ENCODE measurements at places on chromosomes 4 and X.

DNA sequence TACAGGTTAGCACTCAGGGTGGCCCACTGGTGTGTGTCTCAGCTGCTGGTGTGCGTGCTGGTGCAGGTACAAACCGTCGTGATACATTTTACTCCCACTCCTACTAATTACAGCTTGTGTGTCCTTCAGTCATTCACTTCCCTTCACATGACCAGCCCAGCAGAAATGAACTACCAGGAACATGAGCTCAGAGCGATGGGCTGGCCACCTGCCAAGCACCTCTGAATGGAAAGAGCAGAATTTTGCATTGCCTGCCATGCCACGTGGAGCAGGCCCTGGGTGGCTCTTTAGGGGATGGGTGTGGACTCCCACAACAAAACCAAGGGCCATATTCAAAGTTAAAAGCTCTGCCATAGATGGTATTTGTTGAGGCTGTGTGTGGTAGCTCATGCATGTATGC, 58.9 kb upstream of the PGM2 start:
- H3K4me1 ChIP-seq: no peaks in the 10 kb centered on the region
- no peak overlapping the region for H3K27ac ChIP-seq
- peaks cover 4% of the 10 kb centered on the region for H3K27me3 ChIP-seq
- no peaks in the 10 kb centered on the region for H3K36me3 ChIP-seq

- H3K4me3 ChIP-seq: no peak overlapping the region
- no peak for DNase-seq
- no peaks in the 10 kb centered on the region for H3K27me3 ChIP-seq
- no peak overlapping the region for H3K27ac ChIP-seq
- no peaks in the 10 kb centered on the region for H3K36me3 ChIP-seq
Observed at GRCh38 chr4:53841711-53842110, 222.7 kb downstream of the CHIC2 start.

DNA sequence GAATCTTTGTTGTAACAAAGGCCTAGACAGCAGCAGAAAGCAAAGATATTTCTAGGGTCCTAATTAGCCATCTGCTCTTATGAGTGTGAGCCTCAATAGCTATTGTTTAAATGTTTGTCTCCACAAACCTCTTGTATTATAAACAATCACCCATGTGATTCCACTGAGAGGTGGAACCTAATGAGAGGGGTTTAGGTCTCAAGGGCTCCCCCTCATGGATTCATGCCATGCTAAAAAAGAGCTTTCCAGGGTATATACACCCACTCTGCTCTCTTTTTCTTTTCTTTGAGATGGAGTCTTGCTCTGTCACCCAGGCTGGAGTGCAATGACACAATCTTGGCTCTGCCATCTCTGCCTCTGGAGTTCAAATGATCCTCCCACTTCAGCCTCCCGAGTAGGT, 42.1 kb downstream of the TRIM61 start:
- peaks cover 7% of the 10 kb centered on the region for H3K4me1 ChIP-seq
- DNase-seq: peak; percentile 46
- no peak overlapping the region for H3K4me3 ChIP-seq
- peaks cover 3% of the 10 kb centered on the region for H3K27me3 ChIP-seq

DNA sequence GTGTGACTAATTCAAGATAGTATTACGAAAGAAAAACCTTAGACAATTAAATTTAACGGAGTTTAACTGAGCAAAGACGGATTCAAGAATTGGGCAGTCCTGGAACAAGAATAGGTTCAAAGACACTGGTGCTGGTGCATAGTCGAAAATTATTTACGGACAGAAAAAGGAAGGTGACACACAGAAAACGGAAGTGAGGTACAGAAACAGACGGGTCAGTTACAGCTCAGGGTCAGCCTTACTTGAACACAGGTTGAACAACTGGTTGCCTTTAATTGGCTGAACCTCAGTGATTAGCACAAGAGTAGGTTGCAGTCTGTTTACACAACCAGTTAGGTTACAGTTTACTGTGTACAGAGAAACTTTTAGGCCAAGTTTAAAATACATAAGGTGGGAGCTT, 31.5 kb downstream of the KLHL8 start:
- H3K36me3 ChIP-seq: no peaks in the 10 kb centered on the region
- DNase-seq: no peak
- no peak overlapping the region for H3K4me3 ChIP-seq
- H3K27me3 ChIP-seq: no peaks in the 10 kb centered on the region
- no peak overlapping the region for H3K27ac ChIP-seq
- H3K4me1 ChIP-seq: no peaks in the 10 kb centered on the region

DNA sequence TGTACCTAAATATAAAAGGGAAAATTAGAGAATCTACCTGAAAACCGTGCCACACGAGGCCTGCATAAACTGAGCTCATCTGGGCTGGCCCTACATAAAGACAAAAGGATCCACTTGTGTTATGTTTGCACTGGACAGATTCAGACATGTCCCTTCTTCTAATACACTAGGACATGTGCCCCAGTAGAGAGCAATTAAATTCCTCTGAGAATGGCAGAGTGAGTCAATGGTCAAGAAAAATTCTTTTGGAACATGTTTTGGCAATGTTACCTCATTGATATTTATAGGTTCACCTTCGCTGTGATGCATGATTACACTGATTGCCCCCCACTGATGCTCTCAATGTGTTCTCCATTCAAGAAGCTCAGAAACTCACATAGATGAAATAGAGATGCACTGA, 95.2 kb downstream of the MANBA start:
- H3K4me1 ChIP-seq: no peaks in the 10 kb centered on the region
- no peak for DNase-seq
- H3K4me3 ChIP-seq: no peak overlapping the region
- H3K27ac ChIP-seq: no peak overlapping the region
- H3K36me3 ChIP-seq: no peaks in the 10 kb centered on the region
- H3K27me3 ChIP-seq: no peaks in the 10 kb centered on the region

- DNase-seq: no peak
- H3K27me3 ChIP-seq: no peaks in the 10 kb centered on the region
- H3K27ac ChIP-seq: no peak overlapping the region
- H3K36me3 ChIP-seq: no peaks in the 10 kb centered on the region
- H3K4me3 ChIP-seq: no peak overlapping the region
Observed at GRCh38 chr4:26151615-26152014, 169.2 kb upstream of the RBPJ start.

DNA sequence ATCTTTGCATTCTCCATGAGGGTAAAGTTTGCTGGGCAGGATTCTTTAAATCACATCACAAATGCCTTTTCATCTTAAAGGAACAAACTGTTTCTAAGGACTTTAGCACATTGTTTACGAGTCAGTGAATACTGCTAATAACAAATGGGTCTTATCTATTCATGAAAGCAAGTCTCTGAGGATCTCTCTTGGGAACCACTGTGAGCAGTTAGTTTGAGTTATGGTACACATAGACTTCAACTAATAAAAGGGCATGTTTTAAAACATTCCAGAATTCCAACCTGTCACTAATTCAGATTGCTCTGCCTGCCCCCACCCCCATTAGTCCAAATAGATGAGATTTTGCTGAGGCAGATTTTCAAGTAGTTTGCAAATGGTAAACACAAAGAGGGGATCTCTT, 22.3 kb upstream of the GPC3 start:
- H3K27ac ChIP-seq: no peak overlapping the region
- peaks cover 12% of the 10 kb centered on the region for H3K4me1 ChIP-seq
- no peaks in the 10 kb centered on the region for H3K36me3 ChIP-seq
- DNase-seq: no peak
- H3K4me3 ChIP-seq: no peak overlapping the region

GRCh38 chrX:14043209-14043608, 13.5 kb upstream of the GEMIN8 start:
- H3K36me3 ChIP-seq: no peaks in the 10 kb centered on the region
- H3K27me3 ChIP-seq: no peaks in the 10 kb centered on the region
- no peak for DNase-seq

GRCh38 chr4:78599931-78600375, 48.4 kb downstream of the ANXA3 start:
- peaks cover 10% of the 10 kb centered on the region for H3K36me3 ChIP-seq
- H3K27me3 ChIP-seq: no peaks in the 10 kb centered on the region
- DNase-seq: peak; percentile 48
- H3K27ac ChIP-seq: peak overlapping the region; percentile 86
- H3K4me1 ChIP-seq: peaks cover 38% of the 10 kb centered on the region

DNA sequence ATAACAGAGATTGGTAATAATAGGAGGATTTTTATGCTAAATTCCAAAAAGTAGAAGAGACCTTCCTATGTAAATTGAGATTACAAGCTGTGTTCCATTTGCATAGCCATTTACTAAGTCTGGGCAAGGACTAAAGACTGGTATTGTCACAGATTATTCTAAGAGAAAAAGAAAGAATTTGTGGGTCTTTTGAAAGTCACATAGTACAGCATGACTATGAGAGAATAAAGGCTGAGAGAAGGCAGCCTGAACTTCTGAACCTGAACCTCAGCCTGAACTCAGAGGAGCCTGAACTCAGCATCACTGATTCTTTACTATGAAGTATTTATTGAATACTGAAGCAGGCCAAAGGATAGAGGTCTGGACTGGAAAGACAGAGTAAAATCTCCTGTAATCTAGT, 297.5 kb downstream of the STPG2 start:
- no peaks in the 10 kb centered on the region for H3K36me3 ChIP-seq
- no peak for DNase-seq
- no peaks in the 10 kb centered on the region for H3K27me3 ChIP-seq
- H3K4me3 ChIP-seq: no peak overlapping the region
- no peak overlapping the region for H3K27ac ChIP-seq

- H3K36me3 ChIP-seq: no peaks in the 10 kb centered on the region
- no peak overlapping the region for H3K4me3 ChIP-seq
- DNase-seq: no peak
- H3K27ac ChIP-seq: no peak overlapping the region
Observed at GRCh38 chr4:150573534-150573933, 8.4 kb upstream of the MAB21L2 start.

GRCh38 chr4:105520819-105521790, 31.3 kb upstream of the ARHGEF38 start:
- no peaks in the 10 kb centered on the region for H3K27me3 ChIP-seq
- DNase-seq: peak; percentile 60
- H3K4me1 ChIP-seq: no peaks in the 10 kb centered on the region
- no peaks in the 10 kb centered on the region for H3K36me3 ChIP-seq

DNA sequence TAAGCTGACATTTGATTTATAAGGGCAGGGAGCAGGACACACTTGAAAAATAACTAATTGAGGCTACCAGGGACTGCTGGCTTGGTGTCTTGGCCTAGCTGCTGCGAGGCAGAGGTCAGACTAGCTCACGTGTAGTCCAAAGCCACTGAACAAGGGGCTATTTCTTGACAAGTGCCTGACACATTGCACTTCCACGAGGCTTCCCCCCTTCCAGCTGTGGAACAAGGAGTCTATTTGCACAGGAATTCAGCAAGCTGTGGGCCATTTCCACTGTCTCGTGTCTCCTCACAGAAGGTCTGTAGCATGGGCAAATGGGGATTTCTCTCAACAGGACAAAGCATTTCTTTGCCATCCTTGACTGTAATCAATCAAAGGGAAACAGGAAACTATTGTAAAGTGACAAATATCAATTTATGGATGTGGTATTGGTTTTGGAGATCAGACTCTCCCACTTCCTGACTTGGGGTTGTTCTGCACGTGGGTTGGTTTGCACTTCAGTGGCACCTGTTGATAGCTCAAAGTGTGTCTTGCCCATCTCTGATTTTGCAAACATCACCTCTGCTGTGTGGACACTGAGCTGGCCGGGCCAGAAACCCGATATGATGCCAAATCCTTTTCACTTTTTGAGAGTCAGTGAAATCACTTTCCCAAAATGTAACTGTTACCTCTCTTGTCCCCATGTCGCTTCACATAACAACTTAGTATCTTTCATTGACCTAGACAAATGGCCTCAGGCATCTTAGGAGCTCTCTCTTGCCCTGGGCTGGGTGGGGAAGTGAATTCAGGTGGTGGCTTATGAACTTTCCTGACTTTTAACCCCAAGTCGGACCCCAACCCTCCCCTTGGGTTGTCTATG, 107.4 kb upstream of the MAMLD1 start:
- H3K4me3 ChIP-seq: no peak overlapping the region
- no peaks in the 10 kb centered on the region for H3K36me3 ChIP-seq
- DNase-seq: no peak
- H3K27ac ChIP-seq: no peak overlapping the region

DNA sequence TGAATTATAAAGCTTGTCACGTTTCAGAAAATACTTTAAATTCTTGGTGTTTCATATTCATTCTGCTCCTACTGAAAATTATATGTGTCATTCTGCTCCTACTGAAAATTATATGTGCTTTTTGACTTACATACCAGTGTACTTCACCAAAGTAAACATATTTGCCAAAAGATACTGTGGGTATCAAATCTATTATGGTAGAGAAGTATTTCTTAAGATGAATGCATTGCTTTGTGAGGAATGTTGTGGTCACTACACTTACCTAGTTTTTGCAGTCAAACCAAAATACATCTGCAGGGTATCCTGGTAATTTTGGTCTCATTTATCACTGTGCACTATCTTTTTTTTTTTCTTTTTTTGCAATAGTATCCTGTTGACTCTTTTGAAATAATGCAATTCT, 287.7 kb upstream of the MAD2L1 start:
- no peak for DNase-seq
- no peak overlapping the region for H3K4me3 ChIP-seq
- H3K4me1 ChIP-seq: no peaks in the 10 kb centered on the region

DNA sequence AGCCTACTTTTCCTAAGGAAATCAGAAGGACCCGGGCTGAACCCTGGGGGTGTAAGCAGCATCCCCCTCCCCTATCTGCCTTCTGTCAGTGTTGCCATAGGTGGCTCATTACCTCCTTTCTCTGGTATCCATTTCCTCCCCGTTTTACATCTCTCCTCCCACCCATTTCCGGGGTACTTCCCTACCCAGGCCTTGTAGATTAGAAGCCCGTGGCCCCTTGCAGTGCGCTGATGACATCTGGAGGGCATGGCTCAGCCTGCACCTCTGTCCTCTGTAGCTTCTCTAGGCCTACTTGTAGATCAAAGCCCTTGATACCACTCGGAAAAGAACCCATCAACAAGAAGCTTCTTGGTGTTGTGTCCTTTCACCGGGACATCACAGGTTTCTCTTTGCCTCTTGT, 71.8 kb downstream of the NBDY start:
- peaks cover 5% of the 10 kb centered on the region for H3K27me3 ChIP-seq
- no peak overlapping the region for H3K27ac ChIP-seq
- peaks cover 42% of the 10 kb centered on the region for H3K4me1 ChIP-seq
- no peak for DNase-seq
- H3K4me3 ChIP-seq: no peak overlapping the region
- H3K36me3 ChIP-seq: peaks cover 15% of the 10 kb centered on the region

DNA sequence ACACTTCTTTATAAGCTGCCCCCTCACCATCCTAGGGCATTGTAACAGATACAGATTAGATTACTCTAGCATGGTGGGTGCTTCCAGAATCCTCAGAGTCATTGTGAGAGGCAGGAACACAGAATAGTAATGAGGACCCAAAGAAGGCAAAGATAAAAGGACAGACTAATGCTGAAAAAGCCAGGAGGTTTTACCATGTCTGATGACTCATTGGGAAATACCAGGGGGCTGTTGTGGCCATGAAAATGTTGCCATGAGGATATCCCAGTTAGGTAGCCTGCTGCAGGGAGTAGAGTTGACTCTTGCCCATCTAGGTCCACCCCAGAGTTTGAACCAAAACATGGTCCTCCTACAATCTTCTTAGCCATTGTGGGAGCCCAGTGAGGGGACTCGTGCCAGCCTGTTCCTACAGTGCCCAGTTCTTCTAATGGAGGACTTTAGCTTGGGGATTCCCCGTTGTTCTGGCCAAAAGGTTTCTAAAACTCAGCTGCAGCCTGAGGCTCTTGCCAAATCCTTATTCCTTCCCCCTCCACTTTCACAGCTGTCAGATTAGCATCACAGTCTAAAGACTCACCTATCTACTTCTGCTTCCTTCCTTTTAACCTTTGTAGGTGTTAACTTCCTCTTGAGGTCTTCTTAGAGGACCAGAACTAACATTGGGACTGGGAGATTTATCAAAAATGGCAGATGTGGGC, 586.0 kb upstream of the AADAT start:
- no peak overlapping the region for H3K27ac ChIP-seq
- H3K4me1 ChIP-seq: peaks cover 12% of the 10 kb centered on the region
- H3K4me3 ChIP-seq: no peak overlapping the region
- peaks cover 5% of the 10 kb centered on the region for H3K27me3 ChIP-seq
- no peak for DNase-seq
